Activated T-cell treated with anti-CD3 and anti-CD28 coated beads for 24 hours (primary cell): ENCODE measurements at places on chromosomes 2 and 18.

DNA sequence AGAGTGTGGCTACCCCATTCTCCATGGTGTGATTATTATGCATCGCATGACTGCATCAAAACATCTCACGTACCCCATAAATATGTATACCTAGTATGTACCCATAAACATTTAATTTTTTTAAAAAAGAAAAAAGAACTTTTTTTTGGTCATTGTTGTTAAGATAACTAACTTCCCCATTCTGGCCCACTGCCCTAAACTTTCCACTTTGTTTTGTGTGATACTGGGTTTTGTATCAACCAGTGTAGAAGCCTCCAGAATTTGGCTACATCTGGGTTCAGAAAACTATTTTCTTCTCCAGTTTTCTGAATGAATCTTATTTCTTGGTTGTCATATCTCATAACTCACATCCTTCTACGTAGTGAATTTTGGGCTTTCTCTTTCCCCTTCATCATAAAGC is 62.3 kb upstream of the NABP1 start:
- no peak for DNase-seq

DNA sequence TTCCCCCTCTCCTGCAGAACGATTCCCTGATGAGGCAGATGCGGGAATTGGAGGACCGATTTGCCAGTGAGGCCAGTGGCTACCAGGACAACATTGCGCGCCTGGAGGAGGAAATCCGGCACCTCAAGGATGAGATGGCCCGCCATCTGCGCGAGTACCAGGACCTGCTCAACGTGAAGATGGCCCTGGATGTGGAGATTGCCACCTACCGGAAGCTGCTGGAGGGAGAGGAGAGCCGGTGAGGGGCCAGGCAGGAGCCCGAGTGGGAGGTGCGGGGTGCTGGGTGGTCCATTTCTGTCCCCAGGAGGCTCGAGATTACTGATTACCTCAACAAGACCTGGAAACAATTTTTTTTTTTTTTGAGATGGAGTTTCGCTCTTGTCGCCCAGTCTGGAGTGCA is 3.1 kb downstream of the DES start:
- DNase-seq, result no peak

DNA sequence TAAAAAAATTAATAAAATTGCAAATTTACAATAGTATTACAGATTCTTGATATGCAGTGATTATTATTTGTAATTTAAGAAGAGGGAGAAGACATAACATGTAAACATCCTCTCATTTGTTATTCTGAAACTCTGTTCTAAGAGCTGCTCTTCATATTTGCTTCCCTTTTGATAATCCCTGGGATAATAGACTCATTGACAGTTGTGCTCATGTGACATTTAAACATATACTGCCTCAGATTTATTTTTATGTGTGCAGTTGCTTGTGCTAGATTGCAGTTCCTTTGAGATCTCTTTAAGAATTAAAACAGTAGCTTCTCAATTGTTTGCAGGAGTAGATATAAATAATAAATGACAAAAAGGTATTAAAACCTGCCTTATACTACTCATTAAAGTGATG is 605.1 kb upstream of the CNTNAP5 start:
- DNase-seq, result no peak

DNA sequence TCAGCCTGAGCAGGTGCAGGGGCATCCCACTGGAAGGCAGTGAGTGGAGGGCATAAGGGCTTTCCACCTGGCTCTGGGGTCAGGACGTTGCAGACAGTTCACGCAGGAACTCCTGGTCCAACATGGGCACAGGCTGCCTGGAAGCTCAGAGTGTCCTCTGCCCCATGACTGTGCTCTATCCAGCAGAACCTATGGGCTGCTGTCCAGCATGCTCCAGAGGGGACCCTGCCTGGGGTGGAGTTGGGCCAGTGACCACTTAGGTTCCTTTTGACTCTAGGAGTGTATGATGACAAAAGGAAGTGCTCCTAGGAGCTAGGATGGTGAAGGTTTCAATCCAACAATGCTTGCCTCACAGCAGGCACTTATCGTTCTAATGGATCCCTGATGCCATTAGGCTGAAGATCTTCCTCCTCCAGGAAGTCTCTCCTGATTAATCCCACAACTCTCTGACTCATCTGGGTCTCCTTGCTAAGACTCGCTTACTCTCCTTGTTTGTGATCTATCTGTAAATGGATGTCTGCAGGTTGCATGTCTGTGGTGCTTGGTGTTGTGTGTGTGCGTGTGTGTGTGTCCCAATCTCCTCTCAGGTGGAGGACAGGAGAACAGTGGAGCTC is 224.0 kb downstream of the CELF4 start:
- no peak for DNase-seq

DNA sequence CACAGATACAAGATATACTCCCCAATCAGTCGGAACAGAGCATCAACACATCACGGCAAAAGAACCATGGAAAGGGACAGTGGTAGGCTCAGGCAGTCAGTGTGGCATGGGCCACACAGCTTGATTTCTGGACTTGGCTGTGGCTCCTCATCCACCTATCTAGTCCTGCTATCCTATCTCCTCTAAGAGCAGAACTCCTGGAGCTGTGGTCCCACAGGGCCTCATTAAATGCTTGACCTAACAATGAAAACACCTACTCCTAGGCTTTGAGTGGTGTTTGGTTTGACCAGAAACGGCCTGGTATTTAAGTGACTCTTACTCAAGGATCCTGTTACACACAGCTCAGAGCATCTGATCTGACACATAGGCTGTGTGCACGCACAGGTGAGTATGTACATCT is 33.6 kb upstream of the SMAD2 start:
- no peak for DNase-seq

DNA sequence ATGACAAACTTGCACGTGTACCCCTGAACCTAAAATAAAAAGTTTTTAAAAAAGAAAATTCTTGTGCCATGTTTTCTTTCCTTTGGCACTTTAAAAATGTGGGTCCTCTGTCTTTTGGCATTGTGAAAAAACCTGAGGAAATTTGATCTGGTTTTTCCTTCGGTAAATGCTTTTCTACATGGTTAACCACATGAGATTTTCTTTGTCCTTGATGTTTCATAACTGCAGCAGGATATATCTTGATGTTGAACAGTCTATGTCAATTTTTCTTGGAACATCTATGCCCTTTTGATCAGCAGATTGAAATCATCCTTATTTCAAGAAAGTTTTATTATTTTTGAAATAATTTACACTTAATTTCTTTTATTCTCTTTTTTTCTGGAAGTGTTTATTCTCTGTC is 109.1 kb downstream of the TMEM17 start:
- no peak for DNase-seq

DNA sequence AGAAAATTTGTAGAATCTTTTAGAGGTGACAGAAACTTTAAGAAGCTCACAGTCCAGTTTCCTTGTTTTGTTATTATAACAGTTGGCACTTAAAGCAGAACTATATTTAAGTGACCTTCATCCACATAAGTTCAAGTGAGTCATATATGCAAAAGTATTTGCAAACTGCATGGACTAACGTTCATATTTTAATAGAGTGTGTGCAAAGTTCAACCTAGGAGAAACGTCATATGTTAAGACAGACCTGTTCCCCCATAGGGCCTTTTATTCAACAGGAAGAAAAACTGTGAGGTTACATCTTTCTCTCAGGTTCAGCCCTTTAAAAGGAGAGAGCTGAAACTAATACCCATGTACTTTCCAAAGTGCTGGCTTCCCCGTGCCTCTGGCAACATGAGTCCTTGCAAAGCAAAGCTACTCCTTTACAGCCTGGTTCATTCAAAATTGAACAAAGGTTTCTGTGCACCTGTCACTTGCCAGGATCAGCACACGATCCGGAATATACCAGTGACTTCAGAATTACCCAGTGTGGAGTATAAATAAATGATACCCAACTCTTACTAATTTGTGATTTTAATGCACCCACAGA is 280.0 kb upstream of the RAB12 start:
- DNase-seq, result no peak
